ENCODE measurements at places on chromosomes 12 and 14. TPM values are rescaled to one million over a fixed set of nuclear protein-coding genes. Genes with fewer than 3 reads are reported as not detected.

DNA sequence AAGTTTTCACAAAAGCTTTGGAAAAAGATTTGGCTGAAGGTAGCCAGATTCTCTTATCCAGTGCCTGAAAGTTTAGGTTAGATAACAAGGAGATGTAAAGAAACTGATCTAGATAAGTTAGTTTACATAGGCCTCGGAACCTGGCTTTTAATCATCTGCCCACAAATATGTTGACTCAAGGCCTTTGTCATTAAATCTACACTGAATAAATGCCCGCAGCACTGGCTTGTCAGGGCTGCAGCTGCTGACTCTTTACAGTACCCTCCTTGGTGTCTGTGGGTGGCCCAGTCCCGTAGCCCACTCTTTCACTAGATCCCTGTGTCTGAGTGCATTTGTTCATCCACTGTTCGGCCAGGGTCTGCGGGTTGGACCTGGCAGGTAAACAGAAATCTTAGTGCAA lies 58.0 kb downstream of the TMEM116 start:
- DNase-seq = no peak

GRCh38 chr12:109923481-109924245 lies 23.6 kb downstream of the TCHP start:
- DNase-seq = no peak

- peak; percentile 56 for DNase-seq
These were observed 251.4 kb upstream of the ATP2B1 start for GRCh38 chr12:89960011-89960507.

DNA sequence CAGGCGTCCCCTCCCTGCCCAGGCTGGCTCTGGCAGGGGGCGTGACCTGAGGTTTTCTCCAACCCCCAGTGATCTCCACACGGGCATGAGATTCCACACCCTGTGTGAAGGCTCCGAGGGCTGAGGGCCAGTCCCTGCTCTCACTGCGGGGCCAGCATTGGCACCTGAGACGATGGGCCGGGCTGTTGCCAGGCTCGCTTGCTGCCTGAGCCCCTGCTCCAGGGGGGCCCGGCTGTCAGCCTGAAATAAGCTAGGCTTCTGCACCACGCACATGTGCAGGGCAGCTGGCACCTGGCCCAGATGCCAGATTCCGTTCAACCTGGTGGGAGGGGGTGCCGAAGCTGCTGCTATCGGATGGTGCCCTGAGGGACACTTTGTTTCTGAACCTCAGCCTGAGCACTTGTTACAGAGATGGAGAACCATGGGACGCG lies 196.5 kb upstream of the PRMT8 start:
- DNase-seq = no peak

Gene OR6J1
- not detected for total RNA-seq

Gene ARID4A
- total RNA-seq = 10.6 TPM

Gene C1QL4
- not detected for total RNA-seq
